ENCODE measurements at places on chromosomes 6 and 20. TPM values are rescaled to one million over a fixed set of nuclear protein-coding genes. Genes with fewer than 3 reads are reported as not detected.

GRCh38 chr6:147486683-147487082, 21.8 kb upstream of the SAMD5 start:
- no peak for DNase-seq

GRCh38 chr20:25173886-25174308, 21.6 kb upstream of the ENTPD6 start:
- no peak for DNase-seq

Gene EYA2
- total RNA-seq, result 1.7 TPM

DNA sequence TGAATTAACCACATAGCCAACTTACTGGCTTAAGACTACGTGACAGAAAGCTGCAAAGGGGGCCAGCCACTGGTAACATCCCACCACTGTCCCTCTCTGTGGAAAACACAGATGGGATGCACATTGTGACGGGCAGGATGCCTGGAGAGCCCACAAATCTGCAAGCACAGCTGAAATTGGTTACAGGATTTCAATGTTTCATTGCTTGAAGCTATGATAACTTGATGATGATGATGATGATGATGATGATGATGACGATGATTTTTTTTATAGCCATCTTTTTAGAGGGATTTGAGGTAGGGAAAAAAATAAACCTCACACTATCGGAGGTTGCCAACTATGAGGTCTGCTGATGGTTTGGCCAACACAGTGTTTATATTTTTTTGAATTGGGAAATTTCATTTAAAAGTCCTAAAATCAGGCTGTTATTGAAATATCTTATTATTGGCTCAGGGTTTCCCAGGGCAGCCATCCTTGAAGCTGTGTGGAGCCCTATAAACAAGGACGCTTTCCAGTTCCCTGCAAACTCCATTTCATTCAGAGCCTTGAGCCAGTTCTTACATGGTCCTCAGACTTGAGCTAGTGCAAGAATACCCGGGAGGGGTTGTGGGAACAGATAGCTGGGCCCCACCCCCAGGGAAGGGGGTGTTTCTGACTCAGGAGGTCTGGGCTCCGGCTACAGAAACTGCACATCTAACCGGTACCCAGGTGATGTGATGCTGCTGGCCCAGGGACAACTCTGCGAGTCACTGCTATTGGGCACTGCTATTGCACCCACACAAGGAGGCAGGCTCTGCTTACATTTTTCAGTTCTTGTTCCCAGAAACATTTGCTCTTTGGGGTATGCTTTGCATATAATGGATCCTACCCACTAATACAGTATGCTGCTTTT, 27.1 kb downstream of the BCAS1 start:
- peak; percentile 11 for DNase-seq

- no peak for DNase-seq
Observed at GRCh38 chr6:99711302-99711701, 104.7 kb downstream of the PRDM13 start.

- no peak for DNase-seq
Observed at GRCh38 chr6:136982928-136983327, 60.8 kb downstream of the SLC35D3 start.

Gene NKX2-4
- 3.8 TPM for total RNA-seq

DNA sequence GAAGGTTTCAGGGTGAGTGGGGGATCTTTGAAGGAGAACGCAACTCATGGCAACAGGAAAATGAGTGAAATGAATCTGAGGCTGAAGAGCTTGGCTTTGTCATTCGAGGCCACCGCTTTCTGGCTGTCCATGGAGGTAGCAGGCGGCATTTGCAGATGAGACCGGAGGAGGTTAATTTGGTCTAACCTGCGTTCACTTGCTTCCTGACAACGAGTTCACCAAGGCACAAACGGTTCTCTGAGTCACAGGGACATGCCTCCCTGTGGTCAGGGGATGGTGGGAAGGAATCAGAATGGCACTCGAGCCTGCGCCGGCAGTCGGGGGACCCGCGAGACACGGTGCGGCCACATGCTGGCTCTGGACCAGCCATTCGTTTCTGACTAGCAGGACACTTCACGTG, 75.0 kb downstream of the IRF4 start:
- DNase-seq, result peak; percentile 51

Gene OVOL2
- total RNA-seq, result 1.0 TPM

DNA sequence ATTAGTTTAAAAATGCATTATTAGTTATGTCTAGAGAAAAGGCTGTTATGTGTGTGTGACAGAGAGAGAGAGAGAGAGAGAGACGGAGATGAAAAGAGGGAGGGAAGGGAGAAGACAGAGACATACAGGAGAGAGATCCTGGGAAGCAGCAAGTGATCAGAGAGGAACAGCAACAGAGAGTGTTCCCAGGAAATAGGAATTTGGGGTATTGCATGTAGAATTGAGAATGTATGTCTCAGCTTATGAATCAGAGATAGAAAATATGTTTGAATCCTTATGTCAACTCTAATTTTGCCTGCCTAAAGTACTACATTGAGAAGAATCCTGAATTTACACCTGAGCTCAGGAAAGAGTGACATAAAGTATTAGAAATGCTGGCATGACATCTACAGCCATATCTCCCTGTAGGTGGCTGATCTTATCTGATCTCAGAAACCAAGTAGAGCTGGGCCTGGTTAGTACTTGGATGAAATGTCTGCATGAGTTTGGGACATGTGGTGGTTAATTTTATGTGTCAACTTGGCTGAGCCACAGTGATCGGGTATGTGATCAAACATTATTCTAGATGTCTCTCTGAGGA, 130.6 kb downstream of the TENT5A start:
- DNase-seq, result no peak

DNA sequence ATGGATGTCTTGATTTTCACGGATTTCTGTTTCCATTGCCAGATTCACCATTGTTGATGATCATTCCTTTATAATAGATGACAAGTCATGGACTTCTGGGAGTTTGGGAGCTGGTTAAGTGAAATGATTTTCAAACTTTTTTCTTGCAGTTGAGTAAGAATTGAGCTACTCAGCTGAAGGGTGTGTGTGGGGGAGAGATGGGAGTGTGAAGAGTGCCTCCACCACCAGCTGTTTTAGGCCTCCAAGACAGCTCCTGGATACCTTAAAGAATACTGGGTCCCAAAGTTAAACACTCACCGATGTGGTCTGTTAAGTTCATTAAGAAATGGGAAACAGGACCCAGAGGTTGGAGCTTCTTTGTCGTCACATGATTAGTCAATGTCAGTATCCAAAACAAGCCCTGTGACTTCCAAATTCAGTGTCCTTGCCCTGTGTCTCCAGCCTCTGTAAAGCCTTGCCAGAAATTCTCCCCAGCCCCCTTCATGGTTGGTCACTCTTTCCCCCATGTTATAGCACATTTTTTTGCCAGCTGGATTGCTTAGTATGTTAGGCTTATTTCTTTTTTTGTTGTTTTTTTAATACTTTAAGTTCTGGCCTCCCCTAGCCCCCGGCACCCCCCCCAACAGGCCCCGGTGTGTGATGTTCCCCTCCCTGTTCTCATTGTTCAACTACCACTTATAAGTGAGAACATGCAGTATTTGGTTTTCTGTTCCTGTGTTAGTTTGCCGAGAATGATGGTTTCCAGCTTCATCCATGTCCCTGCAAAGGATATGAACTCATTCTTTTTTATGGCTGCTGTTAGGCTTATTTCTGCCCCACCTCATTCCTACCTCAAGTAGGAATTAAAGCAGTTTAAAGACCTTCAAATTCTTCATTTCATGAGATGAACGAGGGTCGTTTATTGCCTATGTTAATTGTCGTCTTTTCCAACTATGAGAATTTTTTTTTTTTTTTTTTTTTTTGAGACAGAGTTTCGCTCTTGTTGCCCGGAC, 26.9 kb downstream of the BICRAL start:
- no peak for DNase-seq

GRCh38 chr20:34570859-34571306, 12.4 kb downstream of the MAP1LC3A start:
- peak; percentile 83 for DNase-seq

Measured in Daoy (cell line).